Stimulated activated CD8-positive, alpha-beta memory T cell treated with anti-CD3 and anti-CD28 coated beads, Interleukin-4, amount 100 ng/mL, for 4 hours (primary cell): ENCODE measurements at places on chromosomes 12 and 14.

GRCh38 chr12:57764662-57765002 lies 2.2 kb downstream of the CYP27B1 start:
- DNase-seq: no peak

DNA sequence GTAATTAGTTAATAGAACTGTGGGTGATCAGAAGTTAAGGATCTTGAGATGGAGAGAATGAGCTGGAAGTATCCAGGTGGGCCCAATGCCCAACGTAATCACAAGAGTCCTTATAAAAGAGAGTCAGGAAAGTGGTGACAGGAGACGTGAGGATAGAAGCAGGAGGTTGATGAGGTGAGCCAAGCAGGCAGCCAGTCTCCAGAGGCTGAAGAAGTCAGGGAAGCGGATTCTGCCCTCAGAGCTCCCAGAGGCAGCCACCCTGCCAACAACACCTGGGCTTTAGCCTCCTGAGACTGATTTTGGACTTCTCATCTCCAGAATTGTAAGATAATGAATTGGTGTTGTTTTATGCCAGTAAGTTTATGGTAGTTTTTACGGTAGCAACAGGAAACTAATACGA lies 10.1 kb upstream of the SAV1 start:
- no peak for DNase-seq

DNA sequence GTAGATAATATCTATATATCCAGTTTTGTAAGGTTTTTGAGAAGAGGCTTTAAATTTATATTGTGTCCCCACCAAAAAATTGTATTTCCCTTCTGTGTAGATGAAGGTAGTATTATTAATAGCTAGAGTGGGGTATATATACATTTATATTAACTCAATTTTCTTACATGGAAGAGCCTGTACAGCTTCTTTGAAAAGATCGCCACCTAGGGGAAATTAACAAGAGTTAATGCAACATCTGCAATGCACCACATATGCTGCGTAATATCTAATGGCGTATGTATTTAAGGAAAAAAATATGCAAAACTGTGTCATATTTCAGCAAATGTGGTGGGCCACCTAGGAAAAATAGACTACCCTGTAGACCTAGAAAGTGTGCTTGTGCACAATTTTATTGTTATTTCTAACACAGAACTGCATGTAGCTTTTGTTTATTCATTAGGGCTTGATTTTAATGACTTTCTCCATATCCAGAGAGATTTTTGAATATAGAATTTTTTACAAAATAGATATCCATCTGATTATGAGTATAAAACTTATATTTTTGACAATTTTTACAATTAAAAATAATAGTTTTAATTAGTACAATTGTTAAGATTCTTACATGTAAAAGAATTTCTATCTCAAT lies 14.0 kb downstream of the CCER1 start:
- no peak for DNase-seq

DNA sequence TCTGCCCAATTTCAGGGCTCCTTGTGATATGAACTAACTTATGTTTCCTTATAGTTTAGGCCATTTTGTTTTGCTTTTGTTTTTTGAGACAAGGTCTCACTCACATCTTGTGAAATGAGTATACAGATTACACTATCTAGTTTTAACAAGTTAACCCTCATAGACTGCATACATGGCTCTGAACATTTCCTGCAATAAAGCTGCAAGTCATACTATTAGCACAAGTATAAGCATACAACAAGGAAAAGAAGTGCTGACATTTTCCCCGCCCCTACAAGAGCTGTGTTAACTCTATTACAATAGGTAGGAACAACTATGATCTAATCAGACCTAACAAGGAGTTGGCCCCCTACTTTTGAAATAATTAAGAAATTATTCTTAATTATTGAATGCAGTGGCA lies 35.9 kb downstream of the CCDC177 start:
- no peak for DNase-seq

GRCh38 chr12:113090740-113091139 lies 34.2 kb downstream of the DTX1 start:
- no peak for DNase-seq

DNA sequence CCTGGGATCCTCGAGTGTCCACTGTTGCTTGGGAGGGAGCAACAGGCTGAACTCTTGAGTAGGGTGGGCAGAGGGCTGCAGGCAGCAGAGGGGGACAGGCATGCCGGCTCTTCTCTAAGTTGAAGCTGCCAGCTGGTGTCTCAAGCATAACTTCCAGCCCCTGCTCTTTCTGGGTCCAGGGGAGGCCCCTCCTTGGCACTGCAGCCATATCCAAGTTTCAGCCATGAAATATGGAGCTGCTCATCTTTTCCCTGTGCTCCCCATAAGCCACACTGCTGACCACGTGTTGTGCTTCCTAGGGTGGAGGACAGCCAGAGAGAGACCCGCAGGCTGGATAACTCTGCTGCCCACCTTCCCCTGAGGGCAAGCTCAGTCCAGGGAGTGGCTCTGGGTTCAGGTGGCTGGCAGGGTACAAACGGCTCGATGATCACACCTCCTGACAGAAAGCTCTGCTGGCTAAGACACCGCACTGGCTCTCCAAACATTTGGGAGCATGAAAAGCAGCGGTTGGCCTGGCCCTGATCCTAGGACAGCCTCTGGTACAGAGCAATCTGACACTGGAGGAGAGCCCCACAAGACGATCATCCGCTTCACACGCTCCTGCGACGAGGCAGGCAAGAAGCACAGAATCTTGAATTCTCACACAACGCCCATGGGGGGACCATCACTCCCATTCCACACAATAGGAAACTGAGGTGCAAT lies 79.6 kb downstream of the PITPNM2 start:
- DNase-seq: no peak

DNA sequence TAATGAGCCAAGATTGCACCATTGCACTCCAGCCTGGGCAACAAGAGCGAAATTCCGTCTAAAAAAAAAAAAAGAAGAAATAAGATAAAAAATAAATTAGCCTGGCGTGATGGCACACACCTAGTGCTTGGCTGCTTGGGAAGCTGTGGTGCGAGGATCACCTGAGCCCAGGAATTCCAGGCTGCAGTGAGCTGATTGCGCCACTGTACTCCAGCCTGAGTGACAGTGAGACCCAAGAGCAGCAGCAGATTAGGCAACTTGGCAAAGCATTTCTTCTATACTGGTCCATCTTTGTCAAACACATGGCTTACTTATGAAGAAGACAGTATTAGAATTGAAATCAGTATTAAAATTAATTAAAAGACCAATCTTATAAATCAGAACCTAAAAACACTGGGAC lies 6.3 kb downstream of the GON7 start:
- DNase-seq: no peak

GRCh38 chr14:63454863-63455622 lies 88.1 kb downstream of the PPP2R5E start:
- DNase-seq: no peak

DNA sequence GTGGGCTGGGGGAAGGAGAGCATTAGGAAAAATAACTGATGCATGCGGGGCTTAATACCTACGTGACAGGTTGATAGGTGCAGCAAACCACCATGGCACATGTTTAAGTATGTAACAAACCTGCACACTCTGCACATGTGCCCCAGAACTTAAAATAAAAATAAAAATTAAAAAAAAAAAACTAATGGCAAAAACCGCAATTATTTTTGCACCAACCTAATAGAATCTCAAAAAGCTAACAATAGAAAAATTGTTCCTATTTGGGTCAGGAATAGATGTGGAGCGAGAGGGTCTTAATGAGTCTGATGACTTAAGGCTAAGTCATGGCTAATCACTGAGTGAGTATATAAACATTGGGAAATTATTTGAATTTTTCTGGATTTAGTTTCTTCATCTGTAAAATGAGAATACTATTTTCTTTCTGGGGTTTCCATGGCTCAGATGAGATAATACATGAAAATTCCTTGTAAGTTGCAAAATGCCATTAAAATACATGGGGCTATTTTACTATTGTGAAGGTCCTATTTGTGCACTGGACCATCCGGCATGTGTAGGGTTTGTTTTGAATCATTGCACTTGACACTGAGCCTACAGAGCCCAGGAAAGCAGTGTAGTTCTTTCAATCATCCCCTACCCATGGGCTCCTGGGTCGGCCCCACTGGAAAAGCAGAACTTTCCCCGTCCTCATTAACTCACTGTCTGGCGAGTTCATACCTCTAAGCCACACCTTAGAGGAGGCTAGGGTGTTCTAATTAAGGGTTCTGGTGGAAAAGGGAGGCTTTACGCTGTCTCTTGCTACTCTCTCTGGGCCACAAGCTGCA lies 164.1 kb upstream of the NTF3 start:
- no peak for DNase-seq

- no peak for DNase-seq
Measured at GRCh38 chr12:51395283-51396230, 4.4 kb upstream of the GALNT6 start.

GRCh38 chr14:61121355-61121787 lies 140.3 kb downstream of the SLC38A6 start:
- no peak for DNase-seq

- no peak for DNase-seq
Measured at GRCh38 chr12:75783093-75783877, 248.3 kb downstream of the PHLDA1 start.

GRCh38 chr14:43297794-43298193 lies 1209.3 kb downstream of the FSCB start:
- no peak for DNase-seq

DNA sequence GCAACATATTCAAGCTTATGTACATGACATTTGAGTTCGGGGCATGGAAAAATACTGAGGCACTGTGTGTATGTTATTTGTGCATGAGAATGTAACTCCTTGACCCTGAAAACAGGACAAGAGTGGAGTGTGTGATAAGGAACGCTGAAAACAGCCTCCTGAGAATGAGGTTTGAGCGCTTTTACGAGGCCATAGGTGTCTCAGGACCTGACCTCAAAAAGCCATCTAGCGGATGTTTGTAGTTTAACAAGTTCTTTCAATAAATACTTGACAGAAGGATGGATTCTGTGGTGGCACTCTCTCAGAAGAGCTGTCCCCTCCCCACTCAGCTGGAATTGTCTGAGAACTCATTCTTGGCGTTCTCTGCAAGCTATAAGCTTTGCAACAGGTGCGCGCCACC lies 350.5 kb upstream of the TMTC1 start:
- no peak for DNase-seq

DNA sequence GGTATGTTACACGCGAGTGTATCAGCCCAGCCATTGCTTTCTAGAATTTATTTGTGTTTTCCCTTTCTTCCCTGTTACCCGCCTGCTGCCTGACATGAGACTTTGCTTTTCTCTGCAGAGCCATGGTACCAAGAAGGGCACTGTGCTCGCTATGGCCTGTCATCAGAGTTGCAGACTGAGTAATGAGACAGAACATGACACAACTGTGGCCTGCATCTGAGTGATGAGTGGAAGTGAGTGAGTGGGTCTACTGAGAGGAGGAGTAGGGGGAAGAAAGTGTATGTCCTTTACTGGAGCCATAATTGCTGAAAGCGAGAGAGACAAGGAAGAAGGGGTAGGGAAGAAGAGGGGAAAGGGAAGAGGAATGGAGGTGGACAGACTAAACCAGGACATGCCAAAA lies 2.9 kb downstream of the RILPL1 start:
- no peak for DNase-seq

- DNase-seq: no peak
Measured at GRCh38 chr12:98701166-98701565, 56.1 kb downstream of the APAF1 start.

GRCh38 chr14:104680056-104680805 lies 9.2 kb upstream of the INF2 start:
- DNase-seq: no peak

- DNase-seq: no peak
Measured at GRCh38 chr14:22837114-22837749, 847 bp downstream of the MMP14 start.

DNA sequence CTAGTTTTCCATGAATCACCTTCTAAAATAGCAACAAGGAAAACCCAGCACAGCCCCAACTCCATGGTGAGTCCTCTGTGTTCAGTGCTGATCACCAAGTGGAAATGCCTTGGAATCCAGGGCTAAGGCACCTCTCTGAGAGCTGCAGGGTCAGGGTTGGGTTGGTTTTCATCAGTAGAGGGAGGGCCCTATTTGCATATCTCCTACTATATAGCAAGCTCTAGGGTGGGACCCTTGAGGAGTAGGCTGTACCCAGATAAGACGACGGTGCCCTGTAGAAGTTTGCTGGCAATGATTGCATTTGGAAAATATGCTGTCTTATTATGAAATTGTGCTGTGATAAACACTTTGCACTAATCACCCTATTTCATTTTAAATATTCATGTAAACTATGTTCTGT lies 1011.8 kb downstream of the TMEM121 start:
- DNase-seq: no peak

DNA sequence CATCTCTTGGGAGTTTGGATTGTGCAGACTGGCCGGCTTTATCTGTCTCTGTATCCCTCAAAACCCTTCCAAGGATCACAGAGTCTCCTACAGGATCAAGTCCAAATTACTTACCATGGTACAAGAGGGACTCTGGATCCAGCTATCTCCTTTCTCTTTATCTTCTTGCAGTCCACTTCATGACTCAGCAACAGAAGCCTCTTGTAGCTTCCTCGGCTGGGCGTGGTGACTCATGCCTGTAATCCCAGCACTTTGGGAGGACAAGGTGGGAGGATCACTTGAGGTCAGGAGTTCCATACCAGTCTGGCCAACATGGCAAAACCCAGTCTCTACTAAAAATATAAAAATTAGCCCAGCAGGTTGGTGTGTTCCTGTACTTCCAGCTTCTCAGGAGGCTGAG lies 189.7 kb downstream of the BCAT1 start:
- DNase-seq: no peak

GRCh38 chr12:116421785-116422538 lies 137.2 kb upstream of the MAP1LC3B2 start:
- no peak for DNase-seq

DNA sequence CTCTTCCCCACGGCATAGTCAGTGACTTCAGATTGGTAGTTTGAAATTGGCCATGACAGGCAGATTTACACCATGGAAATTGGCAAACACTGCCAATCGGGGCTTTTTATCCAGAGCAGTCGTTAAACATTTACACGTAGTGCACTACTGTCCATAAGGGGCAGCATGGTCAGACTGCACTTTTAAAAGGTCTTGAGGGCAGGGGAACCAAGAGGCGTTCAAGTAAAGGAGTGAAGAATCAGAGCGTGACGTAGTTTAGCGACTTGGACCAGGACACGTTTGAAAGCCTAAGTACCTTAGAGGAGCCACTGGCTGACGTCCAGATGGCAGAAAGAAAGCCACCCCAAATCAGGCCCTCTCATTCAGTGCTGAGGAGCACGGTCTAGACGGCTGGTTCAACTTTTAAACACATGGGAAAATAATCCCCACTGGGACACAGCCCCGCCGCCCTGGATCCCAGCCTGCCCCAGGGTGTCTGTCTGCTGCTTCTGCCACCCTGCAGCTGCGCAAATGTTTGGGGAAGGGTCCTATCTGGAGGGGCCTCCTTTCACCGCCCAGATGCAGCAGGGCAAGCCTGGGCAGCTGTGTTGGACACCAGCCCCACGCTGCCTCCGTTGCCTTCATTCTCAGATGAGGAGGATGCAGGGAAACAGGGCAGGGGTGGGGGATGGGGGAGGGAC lies 52.5 kb upstream of the PPP2R5C start:
- DNase-seq: no peak
